ENCODE measurements at places on chromosomes 11 and 22.

DNA sequence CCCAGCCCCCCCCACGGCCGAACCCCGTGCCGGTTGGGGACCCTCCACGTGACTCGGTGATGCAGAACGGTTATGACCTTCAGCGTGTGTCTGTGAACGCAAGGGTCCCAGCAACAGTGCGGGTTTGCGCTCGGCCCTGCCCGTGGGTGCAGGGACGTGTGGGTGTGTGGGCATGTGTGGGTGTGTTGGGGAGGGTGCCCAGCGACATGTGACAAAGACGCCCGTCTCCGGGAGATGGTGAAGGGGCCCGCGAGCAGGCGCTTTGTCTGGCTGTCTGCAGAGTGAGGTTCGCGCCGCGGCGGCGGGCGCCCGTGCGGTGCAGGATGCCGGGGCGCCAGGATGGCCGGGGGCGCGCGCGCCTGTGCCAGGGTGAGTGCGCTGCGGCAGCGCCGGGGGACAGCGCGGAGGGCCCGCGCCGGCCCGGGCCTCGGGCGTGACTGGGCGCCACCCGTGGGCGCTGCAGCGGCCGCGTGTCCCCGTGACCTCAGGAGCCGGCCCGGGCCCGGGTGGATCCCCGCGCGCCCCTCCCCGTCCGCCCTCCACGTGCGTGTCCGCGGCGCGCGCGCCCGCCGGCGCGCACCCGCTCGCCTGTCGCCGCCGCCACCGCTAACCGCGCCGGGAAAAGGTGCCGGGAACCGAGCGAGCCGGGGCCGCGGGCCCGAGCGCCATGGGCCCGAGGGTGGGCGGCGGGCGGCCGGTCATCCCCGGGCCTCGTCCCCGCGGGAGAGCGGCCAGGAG is at the start of gene LRFN4:
LRFN4 (plus strand) TSS at position 569 of the 738 bp plus-strand sequence. CDS start 681 bp downstream, outside the sequence.
- peak; percentile 64 for DNase-seq

- DNase-seq = no peak
Measured at GRCh38 chr11:91373497-91373896, 851.1 kb upstream of the FAT3 start.

GRCh38 chr11:20061776-20062175 is 98.5 kb downstream of the DBX1 start:
- no peak for DNase-seq

DNA sequence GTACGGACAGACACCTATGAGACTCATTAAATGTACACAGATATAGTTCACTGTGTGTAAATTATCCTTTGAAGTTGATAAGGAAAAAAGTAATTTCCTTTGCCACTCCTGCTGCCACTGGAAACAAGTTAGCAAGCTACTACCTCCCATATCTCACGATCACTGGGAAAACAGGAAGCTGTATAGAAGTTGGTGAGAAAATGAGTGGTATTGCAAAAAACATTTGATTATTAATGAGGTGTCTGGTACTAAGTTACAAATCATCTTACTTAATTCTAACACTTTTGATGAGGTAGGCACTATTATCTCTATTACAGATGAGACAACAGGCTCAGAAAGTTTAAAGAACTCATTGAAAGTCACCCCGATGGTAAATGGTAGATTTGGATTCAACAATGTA is 68.5 kb downstream of the GAB2 start:
- DNase-seq = no peak

DNA sequence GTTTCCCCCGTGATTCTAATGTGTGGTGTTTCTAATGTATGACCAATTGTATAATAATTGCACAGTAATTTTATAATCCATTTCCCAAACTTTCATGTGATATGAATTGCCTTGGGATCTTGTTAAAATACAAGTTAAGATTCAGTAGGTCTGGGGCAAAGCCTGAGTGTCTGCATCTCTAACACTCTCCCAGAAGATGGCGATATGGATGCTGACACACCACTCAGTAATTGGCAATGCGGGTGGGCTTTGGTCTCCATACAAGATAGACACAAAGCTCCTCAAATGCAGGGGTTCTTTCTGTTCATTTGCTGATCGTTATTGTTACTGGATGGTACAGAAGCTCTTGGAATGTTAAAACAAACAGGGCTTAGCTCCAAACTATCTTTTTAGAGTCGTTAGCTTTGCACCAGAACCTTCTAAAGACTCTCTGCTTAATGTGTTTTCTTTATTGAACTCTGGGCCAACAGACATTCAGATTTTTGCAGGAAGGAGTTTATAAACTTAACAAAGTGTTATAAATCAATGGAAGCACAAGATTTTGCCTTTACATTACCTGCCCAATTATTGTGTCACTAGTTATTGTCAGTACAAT is 45.4 kb upstream of the ANO3 start:
- no peak for DNase-seq

DNA sequence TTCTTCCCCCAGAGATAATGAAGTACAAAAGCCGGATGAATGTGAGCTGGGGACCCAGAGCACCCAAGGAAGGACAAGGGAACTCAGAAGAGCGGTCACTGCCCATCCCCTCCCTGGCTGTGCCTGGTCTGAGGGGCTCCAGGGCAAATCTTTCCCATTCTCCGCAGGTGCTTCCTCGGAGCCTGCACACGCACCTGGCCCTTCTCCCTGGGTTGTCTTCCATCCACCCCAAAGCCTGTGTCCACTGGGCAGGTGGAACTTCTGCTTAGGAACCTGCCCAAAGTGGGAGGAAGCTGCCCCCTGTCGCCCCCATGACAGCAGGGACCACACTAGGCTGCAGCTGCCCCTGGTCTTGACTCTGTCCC is 121.0 kb upstream of the FGF3 start:
- DNase-seq = no peak

GRCh38 chr22:35206889-35207288 is 50.4 kb upstream of the HMGXB4 start:
- no peak for DNase-seq

GRCh38 chr22:29028468-29028867 is 33.2 kb downstream of the C22orf31 start:
- no peak for DNase-seq
